Neural progenitor cell (in vitro differentiated cells): ENCODE measurements at places on chromosomes 7 and 10.
A peak's percentile ranks its signal among the peaks of the same experiment; 100 is the strongest.

- DNase-seq, result no peak
These were observed 402.6 kb downstream of the NRG3 start for GRCh38 chr10:82277591-82277990.

DNA sequence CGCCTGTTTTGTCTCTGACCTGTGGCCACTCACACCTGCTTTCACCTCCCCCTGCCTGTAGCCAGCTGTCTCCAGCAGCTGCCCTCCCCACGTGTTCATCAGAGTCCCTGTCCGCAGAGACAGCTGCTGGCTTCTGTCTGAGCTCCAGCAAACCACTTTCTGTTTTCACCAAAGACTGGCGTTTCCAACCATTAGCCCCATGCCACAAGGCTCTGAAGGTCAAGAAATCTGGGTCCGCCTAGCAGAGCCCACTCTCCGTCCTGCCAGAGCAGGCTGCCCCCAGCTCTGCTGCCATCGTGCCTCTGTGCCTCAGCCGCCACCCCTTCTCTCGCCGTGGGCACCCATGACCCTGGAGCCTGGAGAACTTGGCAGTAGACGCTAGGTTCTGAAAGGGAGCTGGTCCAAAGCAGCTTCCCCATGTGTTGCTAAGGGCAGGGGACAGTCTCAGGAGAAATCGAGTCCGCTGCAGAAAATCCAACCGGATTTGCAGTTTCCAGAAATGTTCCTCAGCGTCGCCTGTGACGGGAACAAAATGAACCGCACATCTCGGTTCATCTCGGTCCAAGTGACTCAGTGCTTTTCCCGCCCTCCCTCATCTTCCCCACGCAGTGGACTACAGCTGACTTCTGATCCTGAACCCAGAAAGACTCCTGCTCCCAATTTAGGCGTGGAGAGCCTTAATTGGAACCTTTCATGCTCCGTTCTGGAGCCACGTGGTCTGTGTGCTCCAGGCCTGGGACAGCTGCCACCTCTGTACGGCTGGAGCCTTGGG is 28.0 kb downstream of the TMEM120A start:
- DNase-seq, result no peak

- DNase-seq, result no peak
These were observed 37.8 kb downstream of the AOAH start for GRCh38 chr7:36686499-36686898.

DNA sequence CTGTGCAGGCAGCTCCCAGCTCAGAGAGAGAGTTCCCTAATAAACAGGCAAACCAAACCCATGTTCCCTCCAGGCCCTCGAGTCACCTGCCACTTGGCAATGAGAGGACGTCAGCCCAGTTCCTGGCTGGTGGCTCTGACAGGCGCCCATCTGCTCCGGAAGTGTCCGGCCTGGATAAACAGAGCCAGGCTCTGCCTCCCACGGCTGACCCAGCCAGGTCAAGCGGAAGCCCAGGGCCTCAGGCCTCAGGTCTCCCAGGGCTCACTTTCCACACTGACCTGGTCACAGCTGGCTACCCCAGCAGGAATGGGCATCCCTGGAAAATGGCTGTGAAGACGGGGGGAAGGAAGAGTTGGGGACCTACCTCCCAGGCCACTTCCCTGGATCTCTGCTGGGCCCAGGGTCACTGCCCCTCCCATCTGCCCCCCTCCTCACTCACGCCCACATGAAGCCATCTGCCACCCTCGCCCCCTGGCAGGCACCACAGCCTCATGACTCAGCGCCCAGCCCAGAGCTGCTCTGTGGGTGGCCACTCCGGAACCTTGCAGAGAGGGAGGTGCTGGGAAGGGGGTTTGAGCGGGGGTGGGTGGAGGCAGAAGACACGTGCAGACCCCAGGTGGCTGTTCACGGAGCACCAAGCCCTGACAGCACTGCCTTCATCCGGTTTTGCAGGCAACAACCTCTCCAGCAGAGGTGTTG is 37.4 kb upstream of the DUSP5 start:
- no peak for DNase-seq

GRCh38 chr10:31803606-31804351 is 124.9 kb downstream of the ARHGAP12 start:
- peak; percentile 48 for DNase-seq

DNA sequence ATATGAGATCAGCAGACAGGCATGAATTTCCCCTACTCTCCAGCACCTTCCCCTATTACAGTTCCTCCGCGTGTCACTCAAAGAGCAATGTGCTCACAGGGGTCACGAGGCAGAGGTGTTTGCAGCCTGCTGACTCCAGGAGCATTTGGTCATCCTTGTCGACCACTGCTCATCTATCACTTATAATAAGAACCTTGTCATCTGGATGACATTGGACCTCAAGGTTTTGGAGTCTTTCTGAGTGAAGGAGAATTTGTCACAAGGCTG is 32.9 kb upstream of the PLPP4 start:
- DNase-seq, result no peak

GRCh38 chr10:75012471-75012870 is 99.0 kb upstream of the SAMD8 start:
- no peak for DNase-seq

- no peak for DNase-seq
These were observed 185.8 kb downstream of the PTPRN2 start for GRCh38 chr7:158401826-158402225.

GRCh38 chr10:35579726-35580422 is 25.3 kb upstream of the GJD4 start:
- DNase-seq, result no peak

- DNase-seq, result peak; percentile 53
These were observed 105.1 kb upstream of the ANLN start for GRCh38 chr7:36284456-36285090.

- DNase-seq, result no peak
These were observed 45.9 kb downstream of the TMEM270 start for GRCh38 chr7:73906874-73907273.

DNA sequence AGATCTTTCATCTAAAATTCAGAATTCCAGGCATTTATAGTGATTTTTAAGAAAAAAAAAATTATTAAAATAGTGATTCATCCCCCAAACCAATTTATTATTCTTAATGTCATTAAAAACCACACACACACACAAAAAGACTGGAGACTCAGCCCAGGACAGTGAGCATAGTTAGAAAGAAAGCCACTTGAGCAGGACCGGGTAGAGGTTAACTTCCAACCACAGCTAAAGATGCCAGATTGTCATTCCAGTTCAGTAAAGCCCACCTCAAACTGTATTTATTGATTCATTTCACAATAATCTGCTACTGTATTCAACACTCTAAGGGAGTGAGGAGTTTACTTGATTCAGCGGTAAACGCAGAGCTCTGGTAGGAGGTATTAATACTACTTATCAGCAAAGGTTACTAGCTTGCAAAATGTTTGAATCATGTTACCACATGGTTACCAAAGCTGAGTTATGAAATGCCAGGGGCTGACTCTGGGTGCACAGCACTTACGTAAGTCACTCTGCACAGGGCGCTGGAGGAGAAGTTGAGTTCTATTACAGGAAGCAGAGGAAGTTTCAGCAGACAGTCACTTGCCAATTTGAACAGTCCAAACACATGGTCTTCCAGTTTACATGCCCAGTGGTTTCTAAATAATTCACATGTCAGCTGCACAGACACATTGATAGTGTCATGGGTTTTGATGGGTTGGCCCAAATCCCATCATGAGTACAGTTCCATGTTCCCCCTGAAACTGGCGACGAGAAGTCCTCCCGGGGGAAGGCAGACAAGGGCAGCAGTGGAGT is 64.6 kb downstream of the KLF6 start:
- DNase-seq, result no peak

GRCh38 chr10:46104071-46104585 is 58.1 kb upstream of the MSMB start:
- no peak for DNase-seq

DNA sequence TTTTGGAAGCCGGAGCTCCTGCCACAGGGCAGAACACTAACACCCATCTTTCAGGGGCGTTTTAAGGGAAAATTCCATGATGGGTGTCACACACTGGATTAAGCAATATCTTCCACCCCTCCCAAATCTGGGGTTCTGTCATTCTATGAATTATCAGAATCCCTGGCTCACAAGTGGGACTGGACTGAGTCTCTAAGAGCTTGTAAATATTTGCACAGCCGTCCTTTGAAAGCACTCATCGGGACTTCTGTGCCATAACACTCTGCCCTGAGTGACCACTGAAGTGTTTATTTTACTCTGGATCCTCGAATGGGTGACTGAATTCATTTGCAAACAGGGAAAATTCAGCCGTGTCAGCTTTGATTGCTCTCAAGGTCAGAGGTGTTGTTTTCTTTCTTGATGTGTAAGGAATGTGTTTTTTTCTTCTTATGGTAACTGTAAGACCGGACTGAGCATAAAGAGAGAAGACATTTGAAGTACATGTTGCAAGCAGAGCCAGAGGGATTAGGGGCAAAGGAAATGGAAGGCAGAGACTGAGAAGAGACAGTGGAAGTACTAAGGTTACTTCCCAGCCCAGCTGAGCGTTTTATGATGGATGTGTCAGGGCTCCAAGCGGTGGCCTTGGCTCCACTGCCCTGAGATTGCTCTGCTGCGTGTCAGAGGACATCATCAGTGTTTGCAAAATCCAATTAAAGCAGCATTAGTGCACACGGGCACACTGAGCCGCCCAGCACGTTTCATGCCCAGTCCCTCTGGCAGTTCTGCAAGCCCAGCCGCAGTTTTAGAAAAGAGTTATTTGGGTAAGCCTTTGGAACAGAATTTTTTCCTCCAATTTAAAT is 17.7 kb upstream of the GTPBP4 start:
- no peak for DNase-seq

- no peak for DNase-seq
These were observed 49.2 kb upstream of the FGFR2 start for GRCh38 chr10:121647401-121647800.

DNA sequence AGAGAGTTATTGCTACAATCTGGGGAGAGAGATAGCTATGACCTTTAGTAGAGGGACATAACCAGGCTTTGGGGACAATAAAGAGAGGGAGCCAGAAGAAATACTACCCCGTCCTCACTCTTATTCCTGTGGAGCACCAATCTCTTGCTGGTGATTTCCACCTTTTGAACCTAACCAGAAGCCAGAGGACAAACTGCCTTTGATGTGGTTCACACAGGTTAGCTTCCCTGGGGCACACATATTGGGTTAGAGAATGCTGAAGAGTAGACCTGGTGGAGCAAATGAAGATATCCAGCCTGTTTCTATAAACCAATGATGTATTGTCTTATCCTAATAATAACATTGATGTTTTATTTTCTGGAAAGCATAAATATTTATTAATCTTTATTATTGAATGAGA is 399.3 kb downstream of the HTR7 start:
- DNase-seq, result no peak

DNA sequence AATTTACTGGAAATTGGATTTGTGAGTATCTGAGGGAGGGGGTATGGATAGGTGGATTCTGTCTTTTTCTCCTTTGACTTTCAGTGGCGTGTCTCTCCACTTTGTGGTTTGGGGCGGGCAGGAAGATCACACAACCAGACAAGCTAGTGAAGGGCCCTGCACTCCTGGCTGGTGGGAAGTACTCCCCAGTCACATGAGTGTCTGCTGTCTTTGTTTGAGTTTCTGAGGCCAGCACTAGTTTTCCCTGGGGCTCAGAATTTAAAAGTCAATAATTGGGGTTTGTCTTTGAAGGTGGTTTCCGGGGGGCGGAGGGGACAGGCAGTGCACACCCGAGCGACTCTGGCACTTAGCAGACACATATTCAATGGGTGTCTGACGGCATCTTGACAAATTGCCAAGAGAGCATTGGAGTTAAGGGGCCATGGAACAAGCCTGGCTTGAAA is 120.1 kb downstream of the WDFY4 start:
- no peak for DNase-seq

DNA sequence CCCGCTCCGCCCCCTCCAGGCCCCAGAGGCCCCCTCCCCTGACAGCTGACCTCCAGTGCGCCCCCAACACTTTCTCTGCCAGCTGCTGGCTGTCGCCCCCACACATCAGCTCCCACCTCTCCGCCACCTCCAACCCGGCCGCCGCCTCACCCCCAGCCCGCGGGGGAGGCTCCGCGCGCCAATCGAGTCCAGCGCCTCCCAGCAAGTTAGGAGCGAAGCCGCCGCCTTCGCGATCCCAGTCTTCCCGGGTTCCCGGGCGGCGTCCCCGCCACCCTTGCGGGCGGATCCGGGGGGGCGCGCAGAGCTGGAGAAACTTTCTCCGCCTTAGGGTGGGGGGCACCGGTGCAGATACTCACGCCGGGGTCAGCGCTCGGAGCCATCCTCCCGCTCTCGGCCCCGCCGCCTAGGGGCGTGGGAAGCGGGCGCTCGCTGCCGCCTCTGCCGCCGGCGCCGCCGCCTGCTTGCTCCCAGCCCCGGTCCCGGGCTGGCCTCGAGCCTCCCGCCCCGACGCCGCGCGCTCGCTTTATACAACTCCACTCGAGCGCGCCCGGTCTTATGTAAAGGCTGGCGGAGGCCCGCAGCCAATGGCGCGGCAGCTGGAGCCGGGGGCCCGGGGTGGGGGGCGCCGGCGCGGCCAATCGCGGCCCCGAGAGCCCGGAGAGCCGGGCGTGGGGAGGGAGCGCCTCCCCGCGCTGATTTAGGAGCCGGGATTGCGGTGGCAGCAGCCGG is at the start of gene CRTAC1:
TSS of gene CRTAC1 (minus strand) at position 529 of the 729 bp plus-strand sequence. CDS start at position 380, 149 bp downstream.
- DNase-seq, result peak; percentile 97

DNA sequence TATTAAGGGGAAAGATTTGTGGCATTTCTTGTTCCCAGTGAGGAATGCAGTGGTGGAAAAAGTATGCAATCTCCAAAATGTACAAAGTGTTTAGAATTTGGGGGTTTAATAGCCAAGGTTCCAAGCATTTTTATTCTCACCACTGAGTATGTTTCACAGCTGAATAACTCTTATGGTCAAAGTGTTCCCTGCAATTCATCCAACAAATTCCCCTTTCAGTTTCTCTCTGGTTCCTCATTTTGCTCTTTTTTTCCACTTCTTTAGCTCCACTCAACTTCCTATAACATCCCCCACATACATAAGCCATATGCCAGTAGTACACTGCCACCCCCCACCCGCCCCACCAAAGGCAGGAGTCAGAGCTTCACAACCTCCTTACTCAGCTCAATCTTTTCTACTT is 4.6 kb downstream of the HECW1 start:
- no peak for DNase-seq

DNA sequence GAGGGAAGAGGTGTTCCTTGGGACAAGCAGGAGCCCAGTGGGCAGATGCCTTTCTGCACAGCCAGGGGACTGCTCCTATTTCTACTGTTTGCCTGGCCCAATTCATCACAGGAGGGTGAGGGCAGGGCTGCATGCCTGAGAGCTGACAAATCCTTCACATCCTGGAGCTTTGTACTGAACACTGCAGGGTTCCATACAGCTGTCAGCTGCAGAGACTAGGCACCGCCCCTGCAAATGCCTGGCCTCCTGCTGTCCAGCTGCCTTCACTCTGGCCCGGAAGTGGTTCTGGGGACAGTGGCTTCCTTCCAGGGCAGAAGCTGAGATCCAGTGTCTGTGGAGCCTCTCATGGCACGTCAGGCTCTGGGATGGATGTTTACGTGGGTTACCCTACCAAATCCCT is 470.7 kb downstream of the DNAJB6 start:
- peak; percentile 63 for DNase-seq

DNA sequence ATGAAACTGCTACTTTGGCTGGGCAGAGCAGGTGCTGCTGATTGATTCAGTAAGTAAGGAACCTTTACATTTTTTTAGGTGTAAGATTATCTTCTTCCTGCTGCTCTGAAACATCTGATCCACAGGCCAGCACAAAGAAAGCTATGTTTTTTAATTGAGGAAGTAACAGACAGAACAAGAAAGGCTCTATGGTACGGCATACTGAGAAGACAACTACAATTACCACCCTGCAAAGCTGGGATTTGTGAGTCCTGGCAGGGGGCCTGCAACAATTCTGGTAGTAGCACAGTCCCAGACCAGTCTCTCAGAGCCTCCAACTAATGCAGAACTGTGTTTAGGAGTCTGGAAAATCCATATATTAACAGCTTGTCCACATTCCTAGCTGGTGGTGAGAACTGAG is 103.0 kb upstream of the LRRTM3 start:
- DNase-seq, result peak; percentile 90
